ENCODE measurements at places on chromosomes 16 and 17. TPM values are rescaled to one million over a fixed set of nuclear protein-coding genes. Genes with fewer than 3 reads are reported as not detected.

DNA sequence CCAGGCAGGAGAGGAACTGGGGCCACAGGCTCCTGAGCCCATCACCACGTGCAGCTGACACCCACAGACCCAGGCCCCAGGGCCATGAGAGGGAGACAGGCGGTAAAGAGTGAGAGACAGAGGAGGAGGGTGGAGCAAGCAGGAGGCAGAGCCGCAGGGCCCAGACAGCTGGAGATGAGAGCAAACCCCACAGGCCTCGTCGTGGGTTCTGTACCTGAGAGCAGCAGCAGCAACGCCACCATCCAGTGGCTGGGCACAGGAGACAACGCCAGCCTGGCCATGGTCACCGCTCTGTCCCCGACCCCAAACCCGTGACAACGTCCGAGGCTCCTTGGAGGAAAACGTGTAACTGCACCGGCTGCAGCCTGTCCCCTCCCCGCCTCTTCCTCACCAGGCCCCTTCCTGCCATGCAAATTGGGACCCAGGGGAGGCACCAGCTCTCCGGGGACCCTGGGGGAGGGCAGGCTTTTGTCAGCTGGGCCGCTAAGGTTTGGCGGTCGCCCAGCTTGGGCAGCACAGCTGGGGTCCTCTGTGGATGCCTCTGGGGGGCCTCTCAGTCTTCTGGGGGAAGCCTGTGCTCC is at the start of gene CD79B:
TSS of gene CD79B (minus strand) at position 351 of the 581 bp plus-strand sequence. CDS start at position 281, 70 bp downstream.
- no peak for DNase-seq

- no peak for DNase-seq
Measured at GRCh38 chr16:2826591-2827373, 3.3 kb upstream of the ZG16B start.

DNA sequence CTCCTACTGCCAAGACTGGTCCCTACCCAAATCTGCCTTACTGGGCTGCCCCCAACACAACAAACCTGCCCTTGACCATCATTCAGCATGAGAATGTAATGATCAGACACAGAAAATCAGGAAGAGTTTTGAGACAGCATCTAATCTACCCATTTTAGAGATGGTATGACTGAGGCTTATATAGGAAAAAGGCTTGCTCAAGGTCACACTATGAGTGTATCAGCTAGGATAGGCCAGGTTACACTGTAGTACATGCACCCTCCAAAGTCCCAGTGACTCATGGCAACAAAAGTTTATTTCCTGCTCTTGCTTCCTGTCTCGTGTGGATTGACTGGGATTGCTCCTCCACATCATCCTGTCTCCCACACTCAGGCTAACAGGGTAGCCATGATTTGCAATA is 27.9 kb downstream of the NLRC5 start:
- DNase-seq: no peak

- no peak for DNase-seq
Measured at GRCh38 chr16:1180549-1181403, 27.9 kb downstream of the CACNA1H start.

- DNase-seq: no peak
Measured at GRCh38 chr17:12201294-12201880, 180.7 kb downstream of the MAP2K4 start.

- DNase-seq: no peak
Measured at GRCh38 chr16:54027995-54028394, 258.6 kb downstream of the IRX3 start.

- no peak for DNase-seq
Measured at GRCh38 chr16:21175397-21175796, 16.9 kb downstream of the LDAF1 start.

GRCh38 chr17:4678448-4679026 is 25.4 kb downstream of the PELP1 start:
- DNase-seq: no peak

DNA sequence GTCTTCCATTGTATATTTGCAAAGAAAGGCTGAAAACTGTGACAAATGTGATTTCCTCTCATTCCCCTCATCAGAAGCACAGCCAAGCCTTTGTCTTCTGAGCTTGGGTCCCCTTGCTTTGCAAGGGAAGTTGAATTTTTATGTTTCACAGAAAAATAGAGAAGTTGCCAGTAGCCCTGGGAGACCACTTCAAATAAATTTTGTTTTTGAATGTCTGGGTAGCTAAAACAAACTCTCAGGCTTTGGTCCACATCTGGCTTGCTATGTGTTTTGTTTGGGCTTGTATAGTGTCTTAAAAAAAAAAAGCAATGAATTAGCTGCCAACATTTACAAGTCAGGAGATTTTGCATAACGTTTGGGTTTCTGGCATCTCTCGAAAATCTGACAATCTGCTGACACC is 24.1 kb downstream of the PIK3R6 start:
- DNase-seq: no peak

- DNase-seq: peak; percentile 86
Measured at GRCh38 chr17:63984651-63985386, 12.1 kb upstream of the SCN4A start.

DNA sequence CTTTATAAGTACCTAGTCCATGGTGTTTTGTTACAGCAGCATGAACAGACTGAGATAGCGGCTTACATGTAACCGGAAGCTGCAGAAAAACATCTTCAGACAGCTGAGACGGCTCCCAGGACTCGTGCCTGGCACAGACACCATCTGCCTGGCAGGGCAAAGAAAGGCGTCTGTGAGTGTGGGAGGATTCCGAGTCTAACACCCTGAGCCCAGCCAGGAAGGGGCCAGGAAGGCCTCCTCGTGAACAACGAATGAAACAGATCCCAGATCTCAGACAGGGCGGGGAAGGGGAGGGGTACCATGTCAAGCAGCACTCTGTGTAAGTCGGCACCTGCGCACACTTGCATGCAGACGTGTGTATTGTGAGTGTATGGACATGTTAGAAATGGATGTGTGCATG is 4.4 kb upstream of the CSNK1D start:
- no peak for DNase-seq

- peak; percentile 62 for DNase-seq
Measured at GRCh38 chr16:75116081-75116910, at the start of gene LDHD. Gene LDHD (minus strand): TSS chr16:75116780. CDS start chr16:75116720, 60 bp downstream.

DNA sequence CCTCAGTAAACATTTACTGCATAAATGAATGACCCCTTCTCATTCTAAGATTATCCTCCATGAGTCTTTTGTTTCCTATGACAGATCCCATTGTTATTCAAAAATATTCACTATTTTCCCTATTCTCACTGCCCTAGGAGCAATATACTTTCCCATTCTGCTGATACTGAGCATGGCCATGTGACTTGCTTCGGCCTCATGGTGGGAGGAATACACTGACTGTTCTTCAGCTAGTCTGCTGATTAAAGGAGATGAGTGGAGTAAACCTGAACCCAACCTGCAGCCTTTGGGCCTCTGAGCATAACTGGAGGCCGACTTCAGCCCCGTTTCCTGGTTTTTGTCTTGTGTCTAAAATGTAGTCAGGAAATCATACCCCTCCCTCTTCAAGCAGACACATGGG is 531.8 kb upstream of the SALL1 start:
- no peak for DNase-seq

- no peak for DNase-seq
Measured at GRCh38 chr17:46166692-46167249, 26.5 kb downstream of the KANSL1 start.

DNA sequence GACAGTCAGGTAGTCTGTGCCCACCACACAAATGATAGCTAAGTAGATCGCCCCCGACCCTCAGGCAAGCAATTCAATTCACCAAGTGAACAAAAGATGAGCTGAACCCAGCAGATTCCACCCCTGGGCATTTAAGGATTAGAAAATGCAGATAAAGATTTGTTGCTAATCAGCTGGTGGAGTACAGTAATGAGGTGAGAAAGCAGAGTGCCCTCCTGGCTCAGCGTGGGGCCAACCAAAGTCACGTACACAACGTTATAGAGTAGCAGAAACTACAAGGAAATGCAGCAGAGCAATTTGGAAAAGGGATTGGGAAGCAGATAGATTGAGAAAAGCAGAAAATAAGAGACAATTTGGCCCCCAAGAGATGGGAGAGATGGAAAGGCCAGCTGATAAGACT is 91.2 kb downstream of the SOX9 start:
- no peak for DNase-seq

DNA sequence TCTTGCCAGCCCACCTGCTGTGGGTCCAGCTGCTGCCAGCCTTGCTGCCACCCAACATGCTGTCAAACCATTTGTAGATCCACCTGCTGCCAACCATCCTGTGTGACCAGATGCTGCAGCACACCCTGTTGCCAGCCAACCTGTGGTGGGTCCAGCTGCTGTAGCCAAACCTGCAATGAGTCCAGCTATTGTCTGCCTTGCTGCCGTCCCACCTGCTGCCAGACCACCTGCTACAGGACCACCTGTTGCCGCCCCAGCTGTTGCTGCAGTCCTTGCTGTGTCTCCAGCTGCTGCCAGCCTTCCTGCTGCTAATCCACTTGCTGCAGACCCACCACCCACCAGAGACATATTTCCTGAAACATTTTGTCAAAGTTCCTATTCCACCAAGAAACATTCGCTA is 641 bp downstream of the KRTAP9-1 start:
- no peak for DNase-seq

DNA sequence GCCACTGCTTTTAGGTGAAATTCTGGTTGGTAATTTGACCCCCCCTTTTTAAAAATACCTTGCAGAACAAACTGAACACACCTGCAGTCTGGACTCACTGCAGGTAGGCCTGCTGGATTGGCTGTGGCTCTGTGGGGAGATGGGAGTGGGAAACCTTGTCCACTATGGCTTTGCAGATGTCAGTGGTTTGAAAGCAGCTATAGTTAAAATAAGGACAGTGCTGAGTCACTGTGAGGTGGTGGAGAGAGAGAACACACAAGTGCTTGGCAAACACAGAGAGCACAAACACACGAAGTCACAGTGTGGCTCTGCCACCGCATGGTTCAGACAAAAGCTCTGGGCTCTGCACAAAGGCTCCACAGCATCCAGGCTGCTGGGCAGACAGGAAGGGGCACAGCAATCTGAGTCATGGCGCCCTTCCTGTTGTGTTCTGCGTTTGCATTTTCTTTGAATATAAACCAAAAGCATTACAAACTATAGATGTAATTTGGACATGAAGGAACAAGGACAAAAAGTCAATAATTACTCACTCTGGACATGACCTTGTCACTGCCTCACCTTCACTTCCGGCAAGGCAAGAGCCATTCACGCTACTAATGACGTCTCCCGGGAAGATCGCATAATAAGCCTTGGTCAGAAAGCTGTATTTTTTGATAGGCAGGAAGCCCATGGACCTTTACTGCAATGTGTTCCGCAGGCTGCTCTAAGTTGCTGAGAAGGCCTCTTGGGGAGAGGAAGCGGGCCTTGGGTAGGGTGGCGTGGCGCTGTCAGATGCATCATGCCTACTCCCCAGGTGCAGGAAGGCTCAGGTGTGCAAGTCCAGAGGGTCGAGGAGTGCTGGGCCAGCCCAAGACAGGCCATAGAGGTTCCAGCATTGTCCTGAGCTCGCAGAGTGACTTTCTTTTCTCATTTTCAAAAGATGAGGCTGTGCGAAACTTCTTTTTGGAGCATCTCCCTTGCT is 60.1 kb upstream of the MED9 start:
- DNase-seq: no peak

- DNase-seq: no peak
Measured at GRCh38 chr17:79883202-79883601, 44.0 kb upstream of the CBX4 start.

DNA sequence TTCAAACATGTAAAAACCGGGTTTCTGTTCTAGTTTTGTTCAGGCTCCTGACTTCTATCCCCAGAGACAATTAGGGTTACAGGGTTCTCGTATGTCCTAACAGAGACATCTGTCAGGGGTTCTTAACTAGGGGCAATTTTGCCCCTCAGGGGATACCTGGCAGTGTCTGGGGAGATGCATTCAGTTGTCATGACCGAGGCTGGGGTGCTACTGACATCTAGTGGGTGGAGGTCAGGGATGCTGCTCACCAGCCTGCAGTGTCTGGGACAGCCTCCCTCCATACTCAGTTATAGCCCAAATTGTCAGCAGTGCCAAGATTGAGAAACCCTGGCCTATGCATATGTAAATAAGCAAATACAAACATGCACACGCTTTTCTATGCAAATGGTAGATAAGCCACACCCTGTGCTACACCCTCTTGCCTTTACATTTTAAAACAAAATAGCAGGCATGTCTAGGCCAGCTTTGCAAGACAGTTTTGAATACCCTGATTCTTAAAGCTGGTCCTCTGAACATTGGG is 37.4 kb downstream of the CLEC16A start:
- no peak for DNase-seq

- DNase-seq: no peak
Measured at GRCh38 chr17:79457376-79457775, 153.5 kb downstream of the RBFOX3 start.

- DNase-seq: no peak
Measured at GRCh38 chr17:40646791-40647623, 611 bp downstream of the SMARCE1 start.

DNA sequence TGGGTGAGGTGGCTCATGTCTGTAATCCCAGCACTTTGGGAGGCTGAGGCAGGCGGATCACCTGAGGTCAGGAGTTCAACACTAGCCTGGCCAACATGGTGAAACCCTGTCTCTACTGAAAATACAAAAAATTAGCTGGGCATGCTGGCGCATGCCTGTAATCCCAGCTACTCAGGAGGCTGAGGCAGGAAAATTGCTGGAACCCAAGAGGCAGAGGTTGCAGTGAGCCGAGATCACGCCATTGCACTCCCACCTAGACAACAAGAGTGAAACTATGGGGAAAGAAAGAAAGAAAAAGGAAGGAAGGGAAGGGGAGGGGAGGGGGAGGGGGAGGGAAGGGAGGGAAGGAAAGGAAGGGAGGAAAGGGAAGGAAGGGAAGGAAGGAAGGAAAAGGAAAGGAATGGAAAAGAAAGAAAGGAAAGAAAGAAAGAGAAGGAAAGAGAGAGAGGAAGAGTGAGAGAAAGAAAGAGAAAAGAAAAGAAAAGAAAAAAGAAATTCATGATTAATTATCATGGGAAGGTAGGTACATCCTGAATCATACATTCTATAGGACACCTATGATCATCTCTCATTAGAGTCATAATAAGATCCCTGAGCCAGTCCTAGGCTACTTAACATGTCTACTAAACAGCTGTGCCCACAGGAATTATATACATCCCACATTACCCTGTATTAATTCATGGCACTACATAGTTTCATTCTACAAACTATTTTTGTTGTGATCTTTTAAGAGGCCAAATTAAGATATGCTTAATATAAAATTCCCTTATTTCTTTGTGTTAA is 40.9 kb downstream of the CREBBP start:
- no peak for DNase-seq

DNA sequence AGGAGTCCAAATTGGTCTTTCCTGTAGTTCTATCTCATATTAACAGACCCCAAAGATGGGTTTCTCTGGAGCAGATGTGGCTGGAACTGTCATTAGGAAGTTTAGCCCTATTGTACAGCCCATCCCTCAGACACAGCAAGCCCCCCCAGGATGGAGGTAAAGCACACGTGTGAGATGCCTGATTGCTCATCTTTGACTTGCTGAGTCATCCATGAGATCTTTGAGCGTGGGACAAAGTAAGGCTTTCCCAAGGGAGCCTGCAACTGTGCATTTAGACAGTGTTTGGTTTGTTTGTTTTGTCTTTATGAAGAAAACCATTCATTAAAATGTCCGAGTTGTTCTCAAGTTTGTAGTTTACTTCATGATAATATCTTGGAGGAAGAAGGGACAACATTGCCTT is 145.3 kb upstream of the CDH13 start:
- DNase-seq: no peak

GRCh38 chr16:81000873-81001272 is 5.8 kb downstream of the CMC2 start:
- no peak for DNase-seq

- peak; percentile 56 for DNase-seq
Measured at GRCh38 chr17:35731239-35731916, at the start of gene RASL10B. Gene RASL10B (plus strand): TSS chr17:35731639. CDS start chr17:35735185, 3,546 bp downstream.

NLRP1 gene
- total RNA-seq: 42.9 TPM

CIAPIN1 gene
- total RNA-seq: 26.0 TPM

RSL1D1 gene
- 63.8 TPM for total RNA-seq

NOMO2 gene
- total RNA-seq: 72.9 TPM

SAMD14 gene
- 5.5 TPM for total RNA-seq

HEATR9 gene
- not detected for total RNA-seq

MYCBPAP gene
- not detected for total RNA-seq
